Activated naive CD8-positive, alpha-beta T cell treated with anti-CD3 and anti-CD28 coated beads for 36 hours (primary cell): ENCODE measurements at places on chromosomes 3 and 15. TPM values are rescaled to one million over a fixed set of nuclear protein-coding genes. Genes with fewer than 3 reads are reported as not detected.

Gene GPR87
- not detected for total RNA-seq

DNA sequence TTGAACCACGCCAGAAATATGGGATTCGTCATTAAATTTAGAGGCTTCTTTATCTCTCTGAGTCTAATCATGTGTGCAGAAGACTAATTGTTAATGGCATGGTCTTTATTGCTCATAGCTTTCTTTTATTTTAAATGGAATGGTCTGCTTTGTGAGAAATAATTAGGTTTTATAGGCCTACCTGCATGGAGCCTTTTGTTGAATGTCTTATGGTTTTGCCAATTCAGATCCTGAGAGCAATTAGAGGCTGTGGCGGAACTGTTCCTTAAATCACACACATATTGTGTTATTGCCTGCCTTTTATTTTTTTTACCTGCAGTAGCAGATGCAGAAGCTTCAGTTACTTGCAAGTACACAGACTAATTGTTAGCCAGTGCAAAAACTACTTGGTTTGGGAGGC lies 306.2 kb downstream of the NLGN1 start:
- no peak for DNase-seq

DNA sequence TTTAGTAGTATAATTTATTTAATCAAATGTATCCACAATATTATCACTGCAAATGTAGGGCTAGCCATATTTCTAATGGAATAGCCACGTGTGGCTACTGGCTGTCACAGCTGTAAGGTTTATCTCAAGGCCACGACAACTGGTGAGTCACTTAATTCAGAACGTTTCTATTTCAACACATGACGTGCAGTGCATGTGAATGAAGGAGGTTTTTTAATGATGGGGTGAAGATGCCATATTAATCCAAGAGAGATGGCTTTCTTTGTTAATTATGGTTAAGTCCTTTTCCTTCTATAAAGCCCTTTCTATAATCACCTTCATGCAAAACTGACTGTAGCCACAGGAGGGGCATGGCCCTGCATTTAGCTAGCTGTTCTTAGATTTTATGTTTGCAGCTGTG lies 212.0 kb downstream of the FEZF2 start:
- DNase-seq: no peak

GRCh38 chr15:91308199-91308598 lies 208.1 kb downstream of the SV2B start:
- peak; percentile 3 for DNase-seq

GRCh38 chr3:5232570-5232969 lies 45.1 kb downstream of the EDEM1 start:
- no peak for DNase-seq

- no peak for DNase-seq
These were observed 194.0 kb downstream of the TNIK start for GRCh38 chr3:171266034-171266739.

- DNase-seq: no peak
These were observed 7.6 kb downstream of the PLXNB1 start for GRCh38 chr3:48422272-48422671.

- no peak for DNase-seq
These were observed 10.6 kb downstream of the GOLGA6L2 start for GRCh38 chr15:23436421-23436820.

- DNase-seq: peak; percentile 62
These were observed 28.0 kb upstream of the LACTB start for GRCh38 chr15:63093486-63094205.

Gene RLBP1
- total RNA-seq: not detected

Gene IL12A
- total RNA-seq: 0.41 TPM

Gene CX3CR1
- total RNA-seq: 0.08 TPM

- DNase-seq: no peak
These were observed 80.9 kb upstream of the DCBLD2 start for GRCh38 chr3:98982351-98982750.

- DNase-seq: no peak
These were observed 133.4 kb upstream of the WNT5A start for GRCh38 chr3:55620351-55621025.

DNA sequence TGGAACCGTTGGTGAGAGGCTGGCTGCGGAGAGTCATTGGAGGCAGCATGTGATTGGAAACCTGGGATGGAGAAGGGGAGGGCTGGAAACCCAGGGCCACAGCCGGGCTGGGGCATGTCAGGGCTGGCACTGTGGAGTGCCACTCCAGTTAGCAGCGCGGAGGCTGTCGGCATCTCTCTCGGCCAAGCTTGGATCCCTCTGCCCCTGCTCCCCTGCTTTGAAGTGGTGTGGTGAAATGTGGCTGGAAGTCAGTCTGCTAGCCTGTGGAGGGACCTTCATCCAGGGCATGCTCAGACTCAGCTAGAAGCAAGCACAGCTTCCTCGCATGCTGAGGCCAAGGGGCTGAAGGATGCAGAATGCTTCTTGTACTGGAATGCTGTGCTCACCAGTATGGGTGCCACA lies 13.5 kb downstream of the SLCO3A1 start:
- DNase-seq: no peak
